ENCODE measurements at places on chromosomes 5 and 9. TPM values are rescaled to one million over a fixed set of nuclear protein-coding genes. Genes with fewer than 3 reads are reported as not detected.

Gene LIFR
- not detected for total RNA-seq

Gene FOXE1
- total RNA-seq = not detected

Gene ADGRD2
- total RNA-seq = not detected

Gene SLC6A19
- total RNA-seq = not detected

Gene PCDHGB3
- 0.16 TPM for total RNA-seq

Gene ABLIM3
- total RNA-seq = not detected

Gene CATSPER3
- 0.68 TPM for total RNA-seq

Gene SLCO6A1
- not detected for total RNA-seq

Gene ASB6
- total RNA-seq = 27.7 TPM

Gene MEF2C
- 0.53 TPM for total RNA-seq

Gene SH3RF2
- not detected for total RNA-seq

Gene KIF12
- not detected for total RNA-seq

Gene SPZ1
- total RNA-seq = not detected

Gene LECT2
- total RNA-seq = not detected

- DNase-seq = no peak
Observed at GRCh38 chr5:157888814-157889532, 30.0 kb upstream of the CLINT1 start.

DNA sequence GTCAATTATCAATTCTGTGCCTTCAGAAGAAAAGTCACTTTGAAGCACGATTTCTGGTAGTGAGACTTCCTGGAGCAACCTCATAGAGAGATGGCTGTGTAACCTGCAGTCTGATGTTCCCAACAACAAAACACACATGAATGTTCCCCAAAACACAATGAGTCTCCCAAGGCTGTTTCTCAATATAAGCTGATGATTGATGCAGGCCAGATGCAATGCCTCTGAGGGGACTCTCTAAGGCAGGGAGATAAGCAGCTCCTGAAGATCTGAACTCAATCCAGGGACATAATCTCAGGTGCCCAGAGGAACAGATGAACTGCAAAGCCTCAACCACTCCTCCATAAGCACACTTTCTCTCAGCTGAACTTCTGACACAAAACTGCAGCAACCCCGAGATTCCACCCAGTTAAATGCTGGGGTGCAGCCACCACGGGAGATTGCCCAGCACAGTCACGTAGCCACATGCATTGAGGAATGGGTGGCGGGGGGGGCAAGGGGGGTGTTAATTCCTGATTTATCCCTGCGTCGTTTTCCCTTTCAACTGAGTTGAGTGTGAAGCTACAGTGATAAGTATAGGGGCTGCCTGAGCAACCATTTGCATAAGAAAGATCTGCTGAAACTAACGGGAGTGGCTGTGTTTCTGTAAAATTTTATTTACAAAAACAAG, 122.7 kb upstream of the RASEF start:
- no peak for DNase-seq

- DNase-seq = no peak
Observed at GRCh38 chr5:132787076-132787475, 10.0 kb upstream of the SEPTIN8 start.

DNA sequence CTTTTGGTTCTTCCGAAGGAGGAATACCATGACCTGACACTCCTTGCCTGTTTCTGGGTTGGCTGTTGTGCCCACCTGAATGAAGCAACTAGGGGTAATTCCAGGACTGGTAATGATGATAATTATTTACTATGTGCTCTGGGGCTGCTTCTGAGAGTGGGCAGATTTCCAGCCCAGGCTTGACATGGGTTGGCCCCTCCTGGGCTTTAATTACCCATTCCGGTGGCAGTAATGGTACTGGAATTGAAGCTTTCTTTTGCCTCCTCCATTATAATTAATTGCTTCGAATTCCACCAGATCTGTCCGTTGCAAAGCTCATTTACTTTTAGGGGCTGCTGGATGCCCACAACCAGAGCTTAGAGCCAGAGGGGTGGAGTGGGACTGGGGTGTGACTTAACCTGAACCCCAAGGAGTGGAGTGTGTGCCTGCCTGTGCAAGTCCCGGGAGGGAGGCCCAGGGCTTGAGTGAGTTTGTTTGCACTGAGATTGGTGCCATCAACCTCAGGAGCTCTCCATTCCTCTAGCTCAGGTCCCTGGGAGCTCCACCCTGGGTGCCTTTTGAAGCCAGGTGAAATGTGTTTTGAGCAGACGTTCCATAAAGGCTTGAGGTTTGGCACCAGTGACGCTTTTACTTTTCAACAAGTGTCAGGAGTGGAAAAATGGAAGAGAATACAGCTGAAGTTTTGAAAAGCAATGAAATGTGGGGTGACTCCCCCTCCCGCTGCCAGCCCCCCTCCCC, 214.6 kb downstream of the PDZD2 start:
- DNase-seq = no peak

GRCh38 chr9:74672237-74672636, 175.1 kb downstream of the RORB start:
- DNase-seq = no peak

GRCh38 chr5:513216-514100, 10.8 kb downstream of the SLC9A3 start:
- no peak for DNase-seq

DNA sequence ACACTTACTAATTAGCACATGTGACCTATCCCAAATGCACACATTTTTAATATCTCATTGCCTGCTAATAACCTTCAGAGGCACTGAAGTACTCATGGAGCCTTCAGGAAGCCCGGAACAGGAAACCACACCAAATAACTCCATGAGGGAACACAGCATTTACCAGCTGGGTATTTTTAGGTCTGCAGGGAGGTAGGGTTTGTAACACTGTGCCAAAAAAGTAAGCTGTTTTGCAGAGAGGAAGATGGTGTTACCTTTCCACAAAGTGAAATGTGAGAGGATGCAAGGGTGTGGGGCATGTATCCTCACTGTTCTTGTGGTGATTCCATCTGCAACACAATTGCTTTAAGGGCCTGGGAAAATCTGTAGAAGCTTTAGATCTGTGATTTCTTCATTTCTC, 64.4 kb downstream of the NUDT12 start:
- DNase-seq = no peak

- DNase-seq = no peak
Observed at GRCh38 chr5:72572236-72572765, 65.1 kb upstream of the ZNF366 start.

DNA sequence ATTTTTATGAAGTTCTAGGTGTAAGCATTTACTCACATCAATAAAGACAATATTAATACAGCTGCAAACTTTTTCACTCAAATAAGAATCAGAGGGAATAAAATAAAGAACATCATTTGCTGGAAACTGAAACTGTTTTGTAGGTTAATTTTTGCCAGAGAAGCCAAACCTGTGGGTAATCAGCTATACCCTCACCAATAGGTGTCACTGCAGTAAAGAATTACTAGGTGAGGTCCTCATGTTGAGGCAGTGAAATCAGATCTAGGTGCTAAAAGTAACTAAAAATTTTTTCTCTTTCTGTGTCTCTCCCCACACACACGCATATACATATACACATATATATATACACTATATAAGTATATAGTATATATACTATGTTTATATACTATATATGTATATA, 1016.3 kb upstream of the SEMA6A start:
- no peak for DNase-seq

DNA sequence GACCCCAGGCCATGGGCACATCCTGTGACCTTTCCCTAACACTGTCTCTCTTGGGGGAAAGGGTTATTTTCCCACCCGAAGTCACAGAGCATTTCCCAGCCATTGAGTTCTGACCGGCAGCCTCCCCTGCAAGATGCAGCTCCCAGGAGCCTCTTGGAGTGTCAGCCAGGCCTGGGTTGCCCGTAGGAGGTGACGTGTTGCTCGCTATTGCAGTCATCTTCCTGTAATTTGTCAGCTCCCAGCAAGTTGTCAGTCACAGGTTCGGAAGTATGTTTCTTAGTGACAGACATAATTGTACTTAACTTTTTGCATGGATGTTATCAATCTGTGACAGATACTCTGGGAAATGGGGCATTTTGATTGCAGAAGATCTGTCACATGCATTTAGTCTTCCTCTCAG, 74.5 kb downstream of the MVB12B start:
- DNase-seq = no peak

- no peak for DNase-seq
Observed at GRCh38 chr9:131809941-131810344, 70.1 kb upstream of the RAPGEF1 start.

DNA sequence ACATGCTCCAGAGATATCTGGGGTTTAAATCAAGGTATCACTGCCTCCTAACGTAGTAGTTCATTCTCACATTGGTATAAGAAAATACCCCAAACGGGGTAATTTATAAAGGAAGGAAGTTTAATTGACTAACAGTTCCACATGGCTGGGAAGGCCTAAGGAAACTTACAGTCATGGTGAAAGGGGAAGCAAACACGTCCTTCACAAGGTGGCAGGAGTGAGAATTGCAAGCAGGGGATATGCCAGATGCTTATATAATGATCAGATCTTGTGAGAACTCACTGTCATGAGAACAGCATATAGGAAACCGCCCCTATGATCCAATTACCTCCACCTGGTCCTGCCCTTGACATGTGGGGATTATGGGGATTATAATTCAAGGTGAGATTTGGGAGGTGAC, 1280.2 kb upstream of the C9orf72 start:
- DNase-seq = no peak

DNA sequence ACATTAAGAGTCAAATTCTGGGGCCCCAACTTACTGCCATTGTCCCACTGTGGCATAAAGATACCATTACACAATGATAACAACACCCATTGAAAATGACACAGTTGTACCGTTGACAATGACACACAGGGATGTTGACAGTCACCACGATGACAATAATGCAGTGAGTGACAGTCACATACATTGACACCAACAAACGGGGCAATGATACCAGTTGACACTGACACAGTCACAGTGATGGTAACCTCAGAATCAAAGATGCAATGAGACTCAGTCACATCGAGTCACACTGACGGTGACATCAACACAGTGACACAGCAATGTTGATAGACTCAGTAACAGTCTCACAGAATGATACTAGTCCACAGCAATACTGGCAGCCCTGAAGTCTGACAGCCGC, 16.9 kb downstream of the CNTFR start:
- no peak for DNase-seq

- no peak for DNase-seq
Observed at GRCh38 chr5:89287964-89288363, 405.0 kb upstream of the MEF2C start.

DNA sequence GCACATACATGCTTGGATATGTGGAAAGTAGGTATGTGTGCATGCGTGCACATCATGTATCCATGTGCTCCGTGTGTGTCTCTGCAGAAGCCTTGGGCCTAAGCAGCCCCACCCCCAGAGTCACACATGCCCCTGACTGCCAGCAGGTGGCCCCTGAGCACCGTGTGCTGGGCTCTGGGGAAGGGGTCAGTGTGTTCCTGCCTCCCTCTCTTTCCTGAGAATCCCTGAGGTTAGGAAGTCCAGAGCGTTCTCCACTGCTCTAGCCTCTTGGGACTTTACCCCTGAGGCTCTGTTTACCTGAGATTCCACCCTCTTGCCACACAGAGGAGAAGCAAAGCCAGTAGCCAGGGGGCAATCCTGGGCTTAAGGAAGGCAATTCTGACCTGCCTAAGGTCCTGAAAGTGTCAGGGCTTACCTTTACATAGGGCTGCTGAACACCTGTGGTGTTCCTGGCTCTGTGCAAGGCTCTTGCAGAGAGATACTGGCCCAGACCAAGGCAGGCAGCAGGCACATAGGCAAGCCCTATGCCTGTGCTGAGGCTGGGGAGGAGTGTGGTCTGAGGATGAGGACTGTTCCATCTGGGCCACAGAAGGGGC, 207.3 kb downstream of the TMEM38B start:
- DNase-seq = no peak

- DNase-seq = no peak
Observed at GRCh38 chr5:83744821-83745220, 24.2 kb upstream of the HAPLN1 start.

GRCh38 chr5:149203921-149204441, 62.7 kb downstream of the ABLIM3 start:
- no peak for DNase-seq

DNA sequence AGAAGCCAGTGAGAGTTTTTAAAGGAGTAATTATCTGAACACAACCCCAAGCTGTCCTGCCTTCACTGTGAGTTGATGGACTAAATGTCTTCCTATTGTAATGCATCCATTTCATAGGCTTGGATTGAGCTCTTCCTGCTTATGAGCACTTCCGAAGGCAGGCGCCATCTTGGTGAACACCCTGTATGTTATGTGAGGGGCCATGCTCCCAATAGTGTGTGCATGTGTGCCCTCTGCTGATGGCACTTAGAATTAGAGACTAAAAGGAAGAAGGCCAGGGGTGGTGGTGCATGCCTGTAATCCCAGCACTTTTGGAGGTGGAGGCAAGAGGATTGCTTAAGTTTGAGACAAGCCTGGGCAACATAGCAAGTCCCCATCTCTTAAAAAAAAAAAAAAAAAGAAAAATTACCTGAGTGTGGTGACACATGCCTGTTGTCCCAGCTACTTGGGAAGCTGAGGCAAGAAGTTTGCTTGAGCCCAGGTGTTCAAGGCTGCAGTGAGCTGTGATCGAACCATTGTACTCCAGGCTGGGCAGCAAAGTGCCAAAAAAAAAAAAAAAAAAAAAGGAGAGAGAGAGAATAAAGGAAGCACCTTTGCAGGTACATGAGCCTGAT, 65.0 kb downstream of the C9orf152 start:
- no peak for DNase-seq

Measured in activated CD8-positive, alpha-beta T cell treated with anti-CD3 and anti-CD28 coated beads, Interleukin-2, amount 10 ng/mL, durations not matched to agents 7 days and 5 days (primary cell).